Fibroblast of villous mesenchyme (primary cell): ENCODE measurements at places on chromosomes 6 and 20.

- DNase-seq, result no peak
Measured at GRCh38 chr6:129111346-129111745, 228.4 kb downstream of the LAMA2 start.

GRCh38 chr20:54110041-54110440, 39.6 kb upstream of the BCAS1 start:
- DNase-seq, result no peak

DNA sequence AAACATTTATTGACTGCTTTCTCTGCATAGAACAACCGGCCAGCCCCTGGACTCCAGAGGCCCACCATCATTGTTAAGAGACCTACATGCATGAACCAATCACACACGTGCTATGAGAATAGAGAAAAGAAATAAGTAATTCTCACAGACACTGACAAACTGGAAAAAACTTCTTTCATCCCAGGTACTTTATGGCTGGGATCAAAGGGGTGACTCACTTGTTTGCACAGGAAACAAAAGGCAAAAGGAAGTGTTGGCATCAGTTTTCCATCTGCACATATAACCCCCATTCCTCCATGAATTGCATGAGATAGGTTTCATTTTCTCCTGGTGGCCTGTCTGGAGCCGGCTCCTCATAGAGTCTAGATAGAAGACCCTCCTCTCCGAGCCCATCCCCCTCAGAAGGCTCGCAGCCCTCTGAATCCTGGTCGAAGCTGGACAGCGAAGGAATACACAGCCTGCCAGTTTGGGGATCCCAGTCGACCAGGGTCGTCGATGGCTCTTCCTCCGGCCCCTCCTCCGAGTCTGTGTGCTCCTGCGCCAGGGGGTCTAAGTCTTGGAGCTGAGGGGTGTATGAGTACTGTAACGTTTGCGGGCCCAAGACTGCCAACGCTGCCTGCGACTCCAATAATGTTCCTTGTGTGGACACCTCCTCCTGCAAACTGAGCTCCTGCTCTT, 43.3 kb downstream of the IL20RA start:
- no peak for DNase-seq

- no peak for DNase-seq
Measured at GRCh38 chr20:47547034-47547387, 45.3 kb downstream of the NCOA3 start.

DNA sequence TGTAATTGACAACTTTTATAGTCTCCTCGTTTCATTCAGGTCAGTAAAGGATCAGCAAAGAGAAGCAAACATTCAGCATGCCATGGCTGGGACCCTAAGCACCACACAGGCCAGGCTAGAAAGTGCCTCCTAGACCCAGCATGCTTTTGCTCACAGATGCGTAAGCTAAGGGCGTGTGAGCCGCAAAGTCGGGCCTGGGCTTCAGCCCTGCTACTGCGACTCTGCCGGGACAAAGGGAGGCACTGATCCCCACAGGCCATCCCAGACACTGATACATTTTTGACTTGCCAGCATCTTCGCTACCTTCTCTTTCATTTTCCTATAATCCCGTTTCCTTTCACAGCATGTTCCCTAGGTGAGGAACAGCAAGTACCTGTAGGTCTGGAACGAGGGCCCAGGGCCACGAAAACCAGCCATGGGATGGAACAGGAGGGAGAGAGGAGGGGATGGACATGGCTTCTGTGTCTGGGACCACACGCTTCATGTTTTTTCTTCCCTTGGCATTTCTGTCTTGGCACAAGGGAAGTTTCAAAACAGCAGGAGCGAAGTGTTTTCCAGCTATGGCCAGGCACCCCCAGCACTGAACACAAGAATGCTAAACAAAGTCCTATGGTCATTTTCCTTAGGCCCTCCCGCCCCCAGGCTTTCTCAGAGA, 42.6 kb downstream of the IRF4 start:
- DNase-seq, result no peak

DNA sequence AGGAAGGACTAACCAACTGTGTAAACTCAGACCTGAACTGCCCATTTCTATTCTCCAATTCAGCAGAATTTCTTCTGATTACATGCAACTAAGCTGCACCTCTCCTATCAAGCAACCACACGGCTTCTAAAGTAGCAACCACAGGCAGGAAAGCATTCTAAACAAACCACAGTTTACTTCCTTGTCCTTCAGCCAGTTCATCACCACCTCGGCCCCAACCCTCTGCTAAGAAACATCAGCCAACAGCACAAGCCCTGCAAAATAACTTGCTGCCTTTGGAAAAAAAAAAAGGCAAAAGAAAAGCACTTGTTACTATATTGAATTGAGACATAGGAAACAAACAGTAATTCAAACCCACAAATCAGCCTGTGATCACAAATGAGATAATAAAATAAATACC, 140.3 kb downstream of the NFATC2 start:
- peak; percentile 75 for DNase-seq

- DNase-seq, result peak; percentile 36
Measured at GRCh38 chr6:126546541-126547120, 206.7 kb downstream of the CENPW start.

DNA sequence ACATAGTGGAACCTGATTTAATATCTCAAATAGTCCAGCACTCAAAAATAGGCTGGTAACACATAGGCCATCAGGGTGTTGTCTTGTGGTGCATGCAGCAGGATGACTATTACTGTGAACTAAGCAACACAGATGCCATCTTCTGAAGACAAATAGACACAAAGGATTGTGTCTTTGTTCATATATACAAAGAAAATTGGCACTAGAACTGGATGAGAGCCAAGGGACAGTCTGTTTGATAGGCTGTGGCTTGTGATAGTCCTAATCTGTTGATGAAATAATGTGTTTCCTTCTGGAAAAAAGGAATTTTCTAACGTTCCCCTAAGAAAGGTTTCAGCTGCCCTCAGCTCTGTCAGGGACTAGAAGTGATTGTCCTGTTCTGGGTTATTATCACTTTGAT, 129.8 kb downstream of the TPBG start:
- DNase-seq, result no peak

DNA sequence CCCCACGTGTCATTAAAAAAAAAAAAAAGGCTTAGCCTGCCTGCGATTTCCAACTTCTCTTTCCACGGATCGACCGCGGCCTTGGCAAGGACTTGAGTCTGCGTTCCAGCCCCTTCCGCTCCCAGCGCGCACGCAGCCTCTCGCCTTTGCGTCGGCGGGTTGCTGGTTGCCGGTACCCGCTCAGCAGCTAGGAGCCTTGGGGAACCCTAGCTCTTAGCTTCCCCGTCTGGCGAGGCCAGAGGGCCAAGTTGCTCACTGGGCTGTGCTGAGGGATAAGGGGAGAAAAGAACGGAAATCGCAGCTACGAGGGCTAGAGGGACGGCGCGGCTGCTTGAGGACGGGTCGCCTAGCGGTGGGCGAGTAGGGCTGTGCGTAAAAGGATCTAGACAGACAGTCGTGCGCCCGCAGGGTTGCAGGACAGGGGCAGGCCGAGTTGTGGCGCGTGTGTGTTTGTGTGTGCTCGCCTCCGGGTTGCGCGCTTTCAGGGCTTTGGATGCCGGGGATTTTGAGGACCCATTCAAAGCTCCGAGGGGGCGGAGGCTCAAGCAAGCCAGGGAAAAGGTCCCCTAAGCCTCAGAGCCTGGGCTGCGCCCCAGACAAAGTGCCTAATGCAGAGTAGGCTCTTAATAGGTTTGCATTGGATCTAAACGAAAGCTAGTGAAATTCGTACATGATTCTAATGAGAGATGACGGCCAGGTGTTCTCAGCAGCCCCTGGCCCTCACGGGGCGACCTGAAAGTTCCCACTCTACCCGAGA, 40.5 kb upstream of the OSTM1 start:
- DNase-seq, result peak; percentile 44

- no peak for DNase-seq
Measured at GRCh38 chr20:17666481-17666880, 15.6 kb downstream of the RRBP1 start.

DNA sequence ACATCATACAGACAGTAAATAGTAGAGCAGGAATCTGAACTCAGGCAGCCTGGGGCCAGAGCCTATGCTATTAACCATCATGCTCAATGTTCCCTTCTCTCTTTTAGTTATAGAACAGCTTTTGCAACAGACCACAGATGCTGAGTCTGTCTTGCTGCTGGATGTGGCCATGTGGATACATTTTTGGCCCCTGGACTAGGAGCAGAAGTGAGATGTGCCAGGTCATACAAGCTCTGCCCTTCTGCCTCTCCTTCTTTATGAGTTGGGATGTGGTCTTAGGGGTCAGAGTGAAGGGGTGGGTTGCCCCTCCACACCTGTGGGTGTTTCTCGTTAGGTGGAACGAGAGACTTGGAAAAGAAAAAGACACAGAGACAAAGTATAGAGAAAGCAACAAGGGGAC, 14.6 kb upstream of the AARS2 start:
- no peak for DNase-seq

DNA sequence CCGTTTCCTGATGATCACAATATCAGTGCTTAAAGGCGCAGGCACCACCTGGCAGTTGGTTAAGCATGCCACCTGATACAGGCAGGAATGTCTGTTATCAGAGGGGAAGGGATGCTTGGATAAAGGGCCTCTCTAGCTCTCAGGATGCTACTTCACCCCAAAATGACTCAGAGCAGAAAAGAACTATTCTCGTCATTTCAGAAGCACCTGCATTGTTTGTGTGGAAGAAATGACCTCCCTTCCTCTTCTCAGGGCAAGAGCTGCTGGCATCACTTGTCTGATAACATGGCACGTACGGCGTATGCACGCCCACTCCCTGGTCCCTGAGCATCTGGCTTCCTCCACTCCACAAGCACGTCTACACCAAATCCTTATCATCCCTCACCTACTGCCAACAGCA, 47.3 kb downstream of the ATP9A start:
- no peak for DNase-seq

GRCh38 chr20:46317685-46318177, 9.4 kb upstream of the CDH22 start:
- no peak for DNase-seq

GRCh38 chr6:116405652-116406356, 35.1 kb downstream of the DSE start:
- DNase-seq, result peak; percentile 48

GRCh38 chr6:10401632-10402223, 13.1 kb downstream of the TFAP2A start:
- DNase-seq, result no peak

GRCh38 chr6:69827276-69827893, 30.6 kb upstream of the LMBRD1 start:
- DNase-seq, result peak; percentile 5

DNA sequence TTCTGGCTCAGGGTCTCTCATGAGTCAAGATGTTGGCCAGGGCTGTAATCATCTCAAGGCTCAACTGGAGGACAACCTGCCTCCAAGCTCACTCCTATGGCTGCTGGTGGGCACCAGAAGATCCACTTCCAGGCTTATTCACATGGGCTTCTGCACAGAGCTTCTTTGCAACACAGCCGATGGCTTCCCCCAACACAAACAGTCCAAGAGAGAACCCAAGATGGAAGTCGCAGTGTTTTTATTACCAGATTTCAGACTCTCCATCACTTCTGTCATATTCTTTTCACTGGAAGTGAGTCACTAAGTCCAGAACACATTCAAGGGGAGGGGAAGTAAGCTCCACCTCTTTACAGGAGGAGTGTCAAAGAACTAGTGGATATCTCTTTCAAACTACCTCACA, 75.5 kb downstream of the CD164 start:
- no peak for DNase-seq

DNA sequence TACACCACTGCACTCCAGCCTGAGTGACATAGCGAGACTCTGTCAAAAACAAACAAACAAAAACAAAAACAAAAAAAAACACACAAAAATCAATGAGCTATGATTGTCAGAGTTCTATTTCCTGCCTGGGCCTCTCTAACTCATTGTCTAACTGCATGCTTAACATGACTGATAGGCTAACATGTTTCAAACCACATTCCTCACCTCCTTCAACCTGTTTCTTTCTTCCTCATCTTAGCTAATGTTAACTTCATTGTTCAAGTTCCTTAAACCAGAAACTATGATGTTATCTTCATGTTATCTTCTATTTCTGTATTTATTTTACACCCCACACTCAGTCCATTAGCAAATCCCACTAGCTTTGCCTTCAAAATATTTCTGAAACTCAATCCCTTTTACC, 41.5 kb downstream of the BEND6 start:
- DNase-seq, result no peak

DNA sequence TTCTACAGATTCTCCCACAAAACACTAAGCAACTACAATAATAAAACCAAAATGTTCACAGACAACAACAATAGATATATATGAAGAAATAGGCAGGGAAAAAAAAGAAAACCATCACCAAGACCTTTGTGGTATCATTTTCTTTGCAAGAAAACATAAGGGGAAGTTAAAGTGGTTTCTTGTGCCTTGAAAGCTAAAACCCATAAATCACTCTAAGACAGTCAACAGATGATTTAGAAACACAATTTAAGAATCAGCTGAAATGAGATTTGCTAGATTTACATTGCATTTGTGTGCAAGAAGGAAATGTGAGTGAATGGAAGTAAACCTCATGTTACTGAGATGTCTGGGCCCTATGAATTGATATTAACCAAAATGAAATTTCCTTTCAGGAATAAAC, 1265.4 kb upstream of the GJE1 start:
- no peak for DNase-seq

DNA sequence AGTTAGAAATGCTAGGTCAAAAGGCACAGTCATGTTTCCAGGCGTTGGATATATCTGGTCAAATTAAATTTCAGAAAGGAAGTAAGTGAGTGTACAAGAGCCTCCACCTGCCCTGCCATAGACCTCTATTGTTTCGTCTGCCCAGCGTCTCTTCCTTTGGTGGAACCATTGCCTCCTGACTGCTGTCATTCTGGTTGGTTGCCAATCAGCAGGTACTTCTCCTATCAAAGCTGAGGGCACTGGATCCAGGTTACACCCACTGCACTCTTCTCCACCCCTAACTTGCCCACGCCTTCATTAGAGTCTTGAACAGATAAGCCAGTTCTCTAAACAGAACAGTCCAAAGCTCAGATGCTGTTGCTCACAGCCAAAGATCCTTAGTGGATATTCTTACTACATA, 2.6 kb upstream of the WFDC5 start:
- no peak for DNase-seq

DNA sequence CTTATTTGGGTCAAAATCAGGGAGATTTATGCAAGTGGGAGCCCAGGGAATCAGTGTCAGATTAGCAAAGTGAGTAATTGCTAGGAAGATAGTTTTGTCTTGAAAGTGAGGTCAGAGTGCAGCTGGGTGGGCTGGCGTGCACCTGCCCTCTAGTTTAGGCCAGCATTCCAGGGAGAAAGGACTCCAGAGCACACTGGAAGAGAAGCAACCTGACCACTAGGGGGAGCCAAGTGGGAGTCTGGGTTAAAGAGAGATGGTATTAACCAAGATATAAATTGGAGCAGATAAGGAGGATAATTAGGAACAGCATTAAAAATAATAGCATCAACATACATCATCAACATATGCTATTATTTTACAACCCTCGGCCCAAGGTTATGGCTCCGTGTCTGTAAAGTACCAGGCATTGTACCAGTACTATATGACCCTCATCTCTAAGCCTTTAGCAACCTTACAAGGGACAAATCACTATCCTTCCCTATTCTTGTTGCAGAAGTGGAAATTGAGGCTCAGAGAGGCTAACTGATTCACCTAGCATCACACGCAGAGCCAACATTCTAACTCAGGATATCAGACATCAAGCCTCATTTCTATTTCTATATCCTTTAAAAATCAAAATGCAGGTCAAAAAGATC, 57.8 kb downstream of the SLC2A10 start:
- DNase-seq, result peak; percentile 52

- DNase-seq, result no peak
Measured at GRCh38 chr6:55822005-55822404, 53.4 kb downstream of the BMP5 start.
